ENCODE measurements at places on chromosomes 16 and 17.

DNA sequence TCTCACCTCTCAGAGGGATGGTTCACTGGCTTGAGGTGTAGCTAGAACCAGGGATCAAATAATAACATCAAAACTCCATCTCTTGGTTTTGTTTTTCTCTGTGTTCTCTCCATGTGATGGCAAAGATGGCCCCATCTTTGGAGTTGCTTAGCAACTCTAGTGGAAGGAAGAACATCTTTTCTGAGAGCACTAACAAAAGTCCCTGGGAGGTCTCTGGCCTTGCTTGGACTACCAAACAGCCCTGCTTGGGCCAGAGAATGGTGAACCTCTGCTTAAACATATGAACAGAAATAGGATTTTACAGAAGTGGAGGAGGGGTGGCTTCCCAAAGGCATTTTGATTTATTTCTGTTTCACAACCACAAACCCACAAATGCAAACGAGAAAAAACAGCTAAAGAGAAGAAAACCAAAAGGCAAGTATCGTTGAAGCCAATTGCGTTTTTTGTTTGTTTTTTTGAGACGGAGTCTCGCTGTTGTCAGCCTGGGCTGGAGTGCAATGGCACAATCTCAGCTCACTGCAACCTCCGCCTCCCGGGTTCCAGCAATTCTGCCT lies 13.2 kb downstream of the GABARAPL2 start:
- no peak for DNase-seq

DNA sequence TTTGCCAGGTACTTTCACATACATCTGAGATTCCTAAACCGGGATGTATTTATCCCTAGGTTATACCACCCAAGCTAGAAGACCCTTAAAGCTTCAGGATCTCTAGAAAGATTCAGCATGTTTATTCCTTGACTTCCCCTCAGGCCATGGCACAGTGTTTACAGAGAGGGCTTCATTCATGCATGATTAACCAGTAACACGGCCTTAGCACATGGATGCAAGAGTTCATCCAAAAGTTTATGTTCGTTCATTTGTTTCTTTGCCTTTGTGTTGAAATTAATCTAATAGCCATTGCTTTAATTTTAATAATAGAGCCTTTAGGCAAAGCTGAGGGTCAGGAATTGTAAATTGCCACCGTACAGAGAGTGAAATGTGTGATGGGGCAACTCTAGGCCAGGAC lies 13.8 kb downstream of the PCTP start:
- DNase-seq, result no peak

DNA sequence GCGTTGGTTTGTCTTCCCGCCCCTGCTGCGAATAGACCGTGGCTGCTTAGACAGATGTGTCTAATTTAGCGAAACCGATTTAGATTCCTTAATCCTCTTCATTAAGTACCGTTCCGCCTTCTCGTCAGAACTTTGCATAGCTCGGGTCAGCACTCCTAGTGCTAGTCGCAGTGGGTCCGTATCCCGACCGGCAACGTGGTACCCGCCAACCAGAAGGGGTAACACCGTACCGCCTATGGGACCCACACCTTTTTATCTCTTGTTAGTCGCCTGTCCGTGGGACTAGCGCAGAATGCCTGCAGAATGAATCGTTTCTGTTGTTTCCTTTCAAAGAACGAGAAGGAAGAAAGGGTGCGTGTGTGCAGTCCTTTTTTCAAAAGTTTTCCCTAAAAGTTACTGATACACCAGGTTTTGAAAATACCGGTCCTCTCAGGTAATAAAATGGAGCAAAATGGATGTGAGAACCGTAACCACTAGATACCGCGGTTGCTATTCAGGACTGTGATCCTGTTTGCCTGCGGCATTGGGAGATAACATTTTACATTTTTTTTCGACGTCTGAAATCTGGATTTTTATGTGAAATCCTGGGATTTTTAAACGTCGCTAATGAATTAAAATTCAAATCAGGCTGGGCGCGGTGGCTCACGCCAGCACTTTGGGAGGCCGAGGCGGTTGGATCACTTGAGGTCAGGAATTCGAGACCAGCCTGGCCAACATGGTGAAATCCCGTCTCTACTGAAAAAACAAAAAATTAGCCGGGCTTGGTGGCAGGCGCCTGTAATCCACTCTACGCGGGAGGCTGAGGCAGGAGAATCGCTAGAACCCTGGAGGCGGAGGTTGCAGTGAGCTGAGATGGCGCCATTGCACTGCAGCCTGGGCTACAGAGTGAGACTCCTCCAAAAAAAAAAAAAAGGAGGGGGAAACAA lies 998 bp upstream of the SRSF1 start:
- DNase-seq, result no peak

GRCh38 chr17:40097931-40098845 lies 2.2 kb downstream of the NR1D1 start:
- DNase-seq, result no peak

Measured in stimulated activated CD4-positive, alpha-beta T cell treated with anti-CD3 and anti-CD28 coated beads, TNF-alpha, amount 100 ng/mL, for 48 hours (primary cell).